Activated CD4-positive, alpha-beta T cell treated with anti-CD3 and anti-CD28 coated beads, Interleukin-2, amount 10 ng/mL, durations not matched to agents 24 days and 14 days (primary cell): ENCODE measurements at places on chromosomes 3 and 15.
A peak's percentile ranks its signal among the peaks of the same experiment; 100 is the strongest.

- H3K27me3 ChIP-seq = no peaks in the 10 kb centered on the region
- H3K4me1 ChIP-seq = no peaks in the 10 kb centered on the region
- H3K36me3 ChIP-seq = no peaks in the 10 kb centered on the region
- H3K27ac ChIP-seq = no peak overlapping the region
These were observed 438.6 kb downstream of the ROBO1 start for GRCh38 chr3:79329154-79329553.

- H3K27ac ChIP-seq = no peak overlapping the region
- no peaks in the 10 kb centered on the region for H3K4me1 ChIP-seq
- no peaks in the 10 kb centered on the region for H3K36me3 ChIP-seq
- no peak overlapping the region for H3K4me3 ChIP-seq
- H3K27me3 ChIP-seq = no peaks in the 10 kb centered on the region
These were observed 242.0 kb upstream of the FEZF2 start for GRCh38 chr3:62615258-62615849.

GRCh38 chr15:100718075-100718980, 115.9 kb downstream of the ASB7 start:
- no peak overlapping the region for H3K27ac ChIP-seq
- H3K4me3 ChIP-seq = no peak overlapping the region
- no peaks in the 10 kb centered on the region for H3K4me1 ChIP-seq
- DNase-seq = no peak
- H3K27me3 ChIP-seq = no peaks in the 10 kb centered on the region

GRCh38 chr15:89976246-89976600, 24.9 kb upstream of the ZNF710 start:
- H3K4me1 ChIP-seq = no peaks in the 10 kb centered on the region
- peaks cover 6% of the 10 kb centered on the region for H3K27me3 ChIP-seq
- H3K36me3 ChIP-seq = no peaks in the 10 kb centered on the region
- no peak overlapping the region for H3K4me3 ChIP-seq
- no peak overlapping the region for H3K27ac ChIP-seq

DNA sequence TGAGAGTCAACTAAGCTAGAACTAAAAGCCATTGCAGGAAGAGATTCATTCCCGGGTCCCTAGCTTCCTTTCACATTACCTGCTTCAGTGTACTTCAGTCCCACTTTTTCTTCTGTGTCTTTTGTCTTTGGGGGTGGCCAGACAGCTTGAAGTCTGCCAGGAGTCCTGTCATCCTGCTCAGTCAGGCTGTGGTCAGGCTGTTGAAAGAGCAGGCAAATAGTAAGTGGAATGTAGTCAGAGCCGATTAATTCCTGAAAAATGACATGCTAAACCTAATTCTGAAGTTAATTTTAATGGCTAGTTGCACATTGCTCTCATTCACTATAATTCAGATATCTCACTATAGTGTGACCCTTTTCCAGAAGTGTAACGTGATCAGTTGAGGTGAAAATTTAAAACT, 129.6 kb downstream of the FMN1 start:
- peaks cover 6% of the 10 kb centered on the region for H3K27me3 ChIP-seq
- H3K4me3 ChIP-seq = no peak overlapping the region
- H3K27ac ChIP-seq = no peak overlapping the region
- peaks cover 4% of the 10 kb centered on the region for H3K4me1 ChIP-seq

DNA sequence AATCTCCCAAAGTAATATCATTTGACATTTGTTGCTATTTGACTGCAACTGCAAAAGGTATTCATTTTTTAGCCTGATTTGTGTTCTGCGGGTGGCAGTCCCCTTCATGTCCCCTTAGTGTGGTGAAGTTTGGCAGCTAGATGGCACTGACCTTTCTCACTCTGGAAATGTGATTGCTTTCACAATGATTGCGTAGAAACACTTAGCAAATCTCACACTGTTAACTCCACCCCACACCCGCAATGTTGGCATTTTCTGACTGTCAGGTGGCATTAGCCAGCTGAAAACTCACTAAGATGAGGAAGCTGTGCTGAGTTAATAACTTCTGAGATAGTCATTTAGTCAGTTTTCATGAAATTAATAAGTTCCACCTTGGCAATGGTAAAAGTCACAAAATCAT, 76.9 kb downstream of the TRIM69 start:
- H3K4me1 ChIP-seq = no peaks in the 10 kb centered on the region
- DNase-seq = no peak
- H3K27me3 ChIP-seq = peaks cover 18% of the 10 kb centered on the region
- no peak overlapping the region for H3K27ac ChIP-seq

DNA sequence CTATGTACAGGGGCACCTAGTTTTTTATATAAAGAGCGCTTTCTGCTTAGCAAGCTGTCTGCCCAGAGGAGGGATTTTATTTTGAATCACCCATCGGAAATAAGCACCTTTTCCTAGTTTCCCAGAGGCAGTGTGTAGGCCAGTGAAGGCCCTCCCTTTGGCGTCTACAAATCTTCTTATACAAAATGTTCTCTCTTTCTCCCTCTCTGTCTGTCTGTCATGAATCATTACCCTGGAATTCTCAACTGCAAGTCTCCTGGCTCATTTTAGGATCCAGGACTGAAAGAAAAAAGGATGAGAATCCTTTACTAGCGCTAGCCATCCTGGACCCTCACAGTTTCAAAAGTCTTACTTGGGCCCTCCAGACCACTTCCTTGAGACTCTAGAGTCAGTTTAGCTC, 728.1 kb downstream of the OTOL1 start:
- no peaks in the 10 kb centered on the region for H3K36me3 ChIP-seq
- no peak overlapping the region for H3K4me3 ChIP-seq
- no peaks in the 10 kb centered on the region for H3K4me1 ChIP-seq
- H3K27ac ChIP-seq = no peak overlapping the region
- DNase-seq = no peak

GRCh38 chr3:4432259-4432658, 34.8 kb downstream of the SUMF1 start:
- H3K27me3 ChIP-seq = no peaks in the 10 kb centered on the region
- DNase-seq = no peak
- peaks cover 11% of the 10 kb centered on the region for H3K36me3 ChIP-seq
- no peak overlapping the region for H3K4me3 ChIP-seq

- peaks cover 1% of the 10 kb centered on the region for H3K27me3 ChIP-seq
- H3K36me3 ChIP-seq = no peaks in the 10 kb centered on the region
- H3K4me3 ChIP-seq = no peak overlapping the region
These were observed 49.7 kb downstream of the SEMA5B start for GRCh38 chr3:122977746-122978466.

DNA sequence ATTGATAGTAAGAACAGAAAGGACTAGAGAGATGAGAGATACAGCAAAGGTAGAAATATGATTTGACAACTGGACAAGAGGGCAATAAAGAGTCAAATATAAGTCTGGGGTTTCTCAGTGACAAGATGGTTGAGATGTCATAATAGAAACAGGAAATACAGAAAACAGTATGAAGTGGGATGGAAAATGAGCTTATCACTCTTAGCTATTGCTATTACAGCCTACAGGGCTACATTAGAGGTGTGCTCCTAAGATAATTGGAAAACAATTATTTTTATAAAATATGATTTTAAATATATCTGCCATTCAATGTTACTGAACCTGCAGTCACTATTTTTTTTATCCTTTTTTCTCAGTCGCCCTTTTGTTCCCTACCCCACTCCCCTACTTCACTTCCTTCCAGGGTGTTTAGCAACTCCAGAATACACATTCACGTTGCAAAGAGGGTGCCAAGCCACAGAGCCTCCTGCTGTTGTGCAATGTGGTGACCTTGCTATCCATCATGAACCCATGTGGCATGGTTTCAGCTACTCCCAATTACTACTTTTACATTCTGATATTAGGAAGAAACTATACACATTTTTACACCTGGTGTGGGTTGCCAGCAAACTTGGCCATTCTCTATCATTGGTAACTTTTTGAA, 6.0 kb downstream of the NRG4 start:
- peaks cover 36% of the 10 kb centered on the region for H3K27me3 ChIP-seq
- H3K36me3 ChIP-seq = no peaks in the 10 kb centered on the region
- no peak for DNase-seq

DNA sequence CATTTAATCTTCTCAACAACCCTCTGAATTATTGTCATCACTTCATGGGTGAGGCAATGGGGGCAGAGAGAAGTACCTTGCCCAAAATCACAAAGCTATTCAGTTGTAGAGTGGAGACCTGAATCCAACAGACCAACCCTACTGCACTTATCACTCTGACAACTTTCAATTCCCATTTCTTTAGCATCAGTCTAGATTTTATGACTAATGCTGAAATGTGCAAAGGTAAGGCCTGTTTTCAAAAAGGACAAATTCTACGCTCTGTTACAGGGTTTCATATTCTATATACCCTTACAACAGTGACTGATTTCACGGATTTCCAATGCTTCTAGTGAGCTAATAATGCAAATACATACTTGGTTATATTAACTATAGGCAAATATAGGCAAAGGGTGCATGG, 286.0 kb downstream of the ADAMTS17 start:
- H3K27ac ChIP-seq = no peak overlapping the region
- no peaks in the 10 kb centered on the region for H3K4me1 ChIP-seq
- DNase-seq = no peak

DNA sequence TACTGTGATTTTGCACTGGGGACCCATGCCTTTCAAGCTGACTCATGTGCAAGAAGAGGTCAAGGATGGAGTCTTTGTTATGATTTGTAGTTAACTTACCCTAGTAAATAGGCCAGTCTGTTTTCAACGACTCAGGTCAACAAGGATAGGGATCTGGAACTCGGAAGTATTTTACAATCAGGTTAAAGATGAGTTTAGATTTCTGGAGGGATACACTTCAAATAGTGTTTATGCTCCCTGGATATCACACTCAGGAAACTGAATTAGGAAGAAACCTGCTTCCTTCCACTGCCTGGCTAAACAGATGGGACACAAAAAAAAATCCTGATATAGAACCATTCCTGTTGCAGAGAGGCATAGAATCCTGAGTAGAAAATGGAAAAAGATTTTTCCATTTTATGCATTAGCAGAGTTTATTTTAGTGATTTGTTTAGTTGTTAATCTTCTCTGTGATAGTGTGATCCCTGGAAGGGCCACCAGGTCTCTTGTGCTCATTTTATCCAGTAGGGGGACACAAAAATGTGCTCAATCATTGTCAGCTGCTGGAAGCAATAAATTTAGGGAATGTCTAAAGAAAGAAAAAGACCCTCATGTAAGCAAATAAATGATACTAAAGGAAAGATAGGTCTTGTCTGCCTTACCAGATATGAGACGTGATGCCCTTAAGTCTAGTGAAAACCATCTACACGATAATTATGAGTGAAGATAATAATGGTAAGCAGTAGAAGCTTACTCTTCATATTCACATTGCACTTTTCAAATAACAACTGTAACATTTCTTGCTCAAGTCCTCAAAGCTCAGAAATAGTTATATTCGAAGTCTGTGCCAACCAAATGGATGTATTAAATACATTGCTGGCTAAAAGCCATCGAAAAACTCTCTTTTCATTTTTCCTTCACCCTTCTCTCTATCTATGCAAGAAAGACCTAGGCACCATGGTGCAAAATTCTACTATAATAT, 452.1 kb upstream of the KCNMB2 start:
- peaks cover 26% of the 10 kb centered on the region for H3K4me1 ChIP-seq
- no peaks in the 10 kb centered on the region for H3K27me3 ChIP-seq
- H3K4me3 ChIP-seq = peak overlapping the region; percentile 61

- no peak overlapping the region for H3K4me3 ChIP-seq
- H3K4me1 ChIP-seq = no peaks in the 10 kb centered on the region
- DNase-seq = no peak
- no peaks in the 10 kb centered on the region for H3K36me3 ChIP-seq
These were observed 30.2 kb downstream of the PGPEP1L start for GRCh38 chr15:98977441-98977840.

- H3K4me1 ChIP-seq = peaks cover 24% of the 10 kb centered on the region
- DNase-seq = no peak
- H3K27ac ChIP-seq = no peak overlapping the region
- H3K36me3 ChIP-seq = no peaks in the 10 kb centered on the region
These were observed 132.2 kb downstream of the TGFBR2 start for GRCh38 chr3:30738605-30739004.

DNA sequence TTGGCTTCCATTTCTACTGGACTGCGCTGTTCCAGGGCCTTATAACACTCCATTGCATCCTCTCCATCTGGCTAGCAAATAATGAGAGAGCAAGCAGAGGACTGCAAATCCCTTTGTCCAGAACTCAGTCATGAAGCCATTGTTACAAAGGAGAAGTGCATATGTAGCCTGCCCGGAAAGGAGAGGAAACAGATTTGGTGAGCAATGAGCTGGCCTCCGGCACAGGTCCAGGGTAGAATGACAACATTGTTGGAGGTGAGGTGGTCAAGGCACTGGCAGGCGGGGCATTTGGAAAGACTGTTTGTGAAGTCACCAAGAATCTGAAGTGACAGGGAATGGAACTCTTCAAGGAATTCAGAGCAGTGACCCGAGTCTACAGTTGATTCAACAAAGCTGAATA, 25.0 kb upstream of the ATP1B3 start:
- DNase-seq = no peak
- H3K36me3 ChIP-seq = no peaks in the 10 kb centered on the region
- H3K27me3 ChIP-seq = no peaks in the 10 kb centered on the region
- no peak overlapping the region for H3K4me3 ChIP-seq

DNA sequence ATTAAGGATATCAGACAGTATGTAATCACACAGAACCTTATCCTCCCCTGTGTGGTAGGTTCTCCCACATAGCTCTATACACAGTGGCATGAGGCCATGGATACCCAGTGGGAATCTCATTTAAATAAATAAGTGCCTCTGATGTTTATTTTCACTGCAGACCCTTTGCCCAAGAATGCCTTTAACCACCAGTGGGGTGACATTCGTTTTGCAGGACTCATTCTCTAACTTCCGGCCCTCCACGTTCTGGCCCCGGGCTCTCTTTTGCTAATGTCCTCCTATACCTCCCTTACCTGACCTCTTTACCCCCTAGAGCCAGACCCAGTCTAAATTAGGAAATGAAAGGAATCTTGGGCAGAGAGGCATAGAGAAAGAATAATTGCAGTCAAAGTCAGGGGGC, 8.3 kb downstream of the CCDC80 start:
- H3K4me3 ChIP-seq = no peak overlapping the region
- H3K36me3 ChIP-seq = no peaks in the 10 kb centered on the region
- H3K27ac ChIP-seq = no peak overlapping the region
- DNase-seq = no peak
- H3K27me3 ChIP-seq = peaks cover 2% of the 10 kb centered on the region

- no peak for DNase-seq
- H3K36me3 ChIP-seq = no peaks in the 10 kb centered on the region
- no peak overlapping the region for H3K4me3 ChIP-seq
- no peak overlapping the region for H3K27ac ChIP-seq
- H3K27me3 ChIP-seq = no peaks in the 10 kb centered on the region
- H3K4me1 ChIP-seq = no peaks in the 10 kb centered on the region
These were observed 529.0 kb upstream of the NECTIN3 start for GRCh38 chr3:110542552-110543150.

GRCh38 chr15:68205954-68206539, 915 bp upstream of the CALML4 start:
- H3K4me3 ChIP-seq = peak overlapping the region; percentile 73
- peaks cover 43% of the 10 kb centered on the region for H3K4me1 ChIP-seq
- peak; percentile 76 for DNase-seq
- peaks cover 18% of the 10 kb centered on the region for H3K36me3 ChIP-seq
- no peaks in the 10 kb centered on the region for H3K27me3 ChIP-seq
- H3K27ac ChIP-seq = peak overlapping the region; percentile 73

DNA sequence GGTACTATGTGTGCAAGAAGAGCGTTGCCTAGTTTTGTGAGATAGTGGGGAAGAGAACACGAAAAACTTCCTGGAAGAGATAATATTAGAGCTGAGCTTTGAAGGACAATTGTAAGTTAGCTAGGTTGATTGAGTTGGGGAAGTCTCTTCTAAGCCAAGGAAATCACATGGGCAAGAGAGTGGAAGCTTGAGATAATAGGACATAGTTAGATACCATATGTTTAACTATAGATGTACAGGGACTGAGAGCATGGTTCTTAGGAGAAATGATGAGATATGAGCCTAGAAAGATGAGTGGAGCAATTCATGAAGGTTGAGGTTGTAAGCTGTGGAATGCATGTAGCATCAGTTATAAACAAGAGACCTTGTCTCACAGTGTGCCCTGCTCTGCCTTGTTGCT, 30.1 kb upstream of the AQP9 start:
- H3K4me1 ChIP-seq = no peaks in the 10 kb centered on the region
- no peaks in the 10 kb centered on the region for H3K36me3 ChIP-seq
- no peak overlapping the region for H3K27ac ChIP-seq
- no peak for DNase-seq
- H3K4me3 ChIP-seq = no peak overlapping the region
